Activated CD4-positive, alpha-beta T cell treated with anti-CD3 and anti-CD28 coated beads for 1 hour (primary cell): ENCODE measurements at places on chromosomes 3 and 15.

DNA sequence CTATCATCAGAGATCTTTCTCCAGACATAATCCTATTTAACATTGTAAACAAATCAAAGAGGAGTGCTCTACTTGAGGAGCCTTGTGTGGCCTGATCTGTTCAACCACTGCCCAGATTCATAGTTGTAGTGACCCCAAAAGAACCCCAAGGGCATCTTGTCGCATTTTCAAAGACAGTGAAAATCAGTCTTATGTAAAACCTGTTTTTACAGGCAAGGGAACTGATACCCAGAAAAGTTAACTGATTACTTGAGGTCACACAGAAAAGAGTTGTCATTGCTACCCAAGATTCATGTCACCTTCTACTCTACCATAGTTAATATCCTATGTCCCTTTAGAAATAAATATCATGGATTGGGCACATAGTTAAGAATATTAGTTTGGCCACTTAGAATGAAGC lies 40.5 kb upstream of the ARPP21 start:
- no peak for DNase-seq

GRCh38 chr15:63874616-63875015 lies 40.9 kb upstream of the HERC1 start:
- no peak for DNase-seq

DNA sequence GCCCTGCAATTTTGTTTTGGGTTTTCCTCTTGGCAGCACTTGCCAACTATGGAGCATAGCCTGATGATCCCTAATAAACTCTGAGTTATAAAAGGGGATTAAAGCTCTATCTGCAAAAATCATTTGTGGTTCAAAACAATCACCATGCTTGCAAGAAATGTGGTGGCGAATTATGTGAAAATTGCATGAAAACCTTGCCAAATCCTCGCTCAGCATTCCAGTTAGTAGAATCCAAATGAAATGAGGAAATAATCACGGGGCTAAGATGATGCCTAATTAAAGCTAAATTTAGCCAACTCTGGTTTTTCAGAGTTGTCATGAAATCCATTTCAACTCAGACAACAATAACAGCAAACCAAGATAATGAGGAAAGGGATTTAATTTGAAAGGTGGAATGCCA lies 73.0 kb upstream of the PROK2 start:
- DNase-seq: no peak

- DNase-seq: peak; percentile 85
These were observed at the start of gene NCKIPSD for GRCh38 chr3:48685603-48686511. Gene NCKIPSD (minus strand): TSS chr3:48685915. CDS start chr3:48685807, 108 bp downstream.

GRCh38 chr3:143147707-143148106 lies 28.1 kb downstream of the CHST2 start:
- no peak for DNase-seq

GRCh38 chr3:184078851-184079250 lies 18.0 kb upstream of the HTR3E start:
- no peak for DNase-seq

DNA sequence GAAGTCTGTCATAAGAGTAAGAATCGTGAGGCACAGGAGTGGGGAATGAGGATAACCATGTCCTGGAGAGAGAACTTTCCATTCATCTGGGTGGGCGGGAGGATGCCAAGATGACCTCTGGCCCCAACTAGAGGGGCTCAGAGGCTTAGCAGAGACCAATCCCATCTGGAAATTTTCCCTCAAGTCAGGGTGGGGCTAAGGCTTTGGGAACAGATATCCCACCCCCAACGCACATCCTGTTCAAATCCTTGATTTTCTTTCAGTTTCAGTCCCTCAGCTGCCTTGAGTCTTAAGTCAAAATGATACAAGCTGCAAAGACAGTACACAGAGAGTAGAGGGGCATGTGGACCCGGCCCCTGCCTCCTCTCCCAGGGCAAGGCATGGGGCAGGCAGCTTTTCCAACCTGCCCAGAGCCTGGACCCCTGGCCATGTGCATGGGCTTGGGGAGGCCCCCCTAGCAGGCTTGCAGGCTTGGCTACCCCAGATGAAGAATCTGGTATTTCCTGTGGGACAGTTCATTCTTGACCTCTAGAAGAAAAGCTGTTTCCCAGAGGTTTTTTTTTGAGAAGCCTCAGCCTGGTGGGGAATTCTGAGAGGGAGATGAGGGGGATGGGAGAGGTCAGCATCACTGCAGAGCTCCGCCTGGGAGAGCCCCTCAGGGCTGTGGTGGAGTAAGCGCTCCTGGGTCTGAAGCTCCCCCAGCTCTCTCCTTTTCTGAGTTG lies 109.7 kb upstream of the HACD2 start:
- DNase-seq: no peak

- no peak for DNase-seq
These were observed 478.0 kb upstream of the ATP11B start for GRCh38 chr3:182315313-182315712.

- no peak for DNase-seq
These were observed 346.7 kb upstream of the TGFBR2 start for GRCh38 chr3:30259730-30260129.

- DNase-seq: no peak
These were observed 26.1 kb upstream of the MGLL start for GRCh38 chr3:127848131-127849129.

GRCh38 chr3:30457081-30457480 lies 149.3 kb upstream of the TGFBR2 start:
- no peak for DNase-seq

DNA sequence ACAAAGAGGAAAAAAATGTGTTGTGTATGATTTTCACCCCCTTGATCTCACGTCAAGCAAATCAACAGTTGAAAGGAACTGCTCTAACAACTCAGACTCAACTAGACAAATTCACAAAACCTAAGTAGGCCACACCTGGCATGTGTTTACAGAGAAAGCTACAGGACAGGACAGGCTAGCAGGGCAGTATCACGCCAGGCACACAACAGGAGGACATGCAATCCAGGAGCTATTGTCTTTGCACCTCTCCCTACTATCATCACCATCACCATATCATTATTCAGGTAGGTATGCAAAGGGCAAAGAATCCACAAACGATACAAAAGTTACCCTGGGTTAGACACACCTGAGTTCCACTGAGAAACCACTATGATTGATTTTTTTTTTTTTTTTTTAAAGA lies 86.4 kb downstream of the TBL1XR1 start:
- DNase-seq: no peak

DNA sequence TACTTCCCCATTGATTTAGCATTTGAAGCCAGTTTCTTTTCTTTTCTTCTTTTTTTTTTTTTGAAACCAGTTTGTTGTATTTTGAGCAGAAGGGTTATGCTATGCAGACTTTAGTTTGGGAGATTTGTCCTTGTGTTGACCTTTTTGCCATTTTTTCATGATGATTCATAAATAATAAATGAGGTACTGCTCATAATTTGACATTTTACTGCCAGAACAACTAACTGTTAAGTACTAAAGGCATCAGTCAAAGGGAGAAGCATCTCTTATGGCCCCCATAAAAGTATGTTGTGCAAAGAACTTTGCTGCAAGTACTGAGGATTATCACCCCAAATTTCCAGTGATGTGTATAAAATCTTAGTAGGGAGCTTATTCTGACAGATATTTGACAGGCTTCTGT lies 1.7 kb upstream of the GPR87 start:
- no peak for DNase-seq

DNA sequence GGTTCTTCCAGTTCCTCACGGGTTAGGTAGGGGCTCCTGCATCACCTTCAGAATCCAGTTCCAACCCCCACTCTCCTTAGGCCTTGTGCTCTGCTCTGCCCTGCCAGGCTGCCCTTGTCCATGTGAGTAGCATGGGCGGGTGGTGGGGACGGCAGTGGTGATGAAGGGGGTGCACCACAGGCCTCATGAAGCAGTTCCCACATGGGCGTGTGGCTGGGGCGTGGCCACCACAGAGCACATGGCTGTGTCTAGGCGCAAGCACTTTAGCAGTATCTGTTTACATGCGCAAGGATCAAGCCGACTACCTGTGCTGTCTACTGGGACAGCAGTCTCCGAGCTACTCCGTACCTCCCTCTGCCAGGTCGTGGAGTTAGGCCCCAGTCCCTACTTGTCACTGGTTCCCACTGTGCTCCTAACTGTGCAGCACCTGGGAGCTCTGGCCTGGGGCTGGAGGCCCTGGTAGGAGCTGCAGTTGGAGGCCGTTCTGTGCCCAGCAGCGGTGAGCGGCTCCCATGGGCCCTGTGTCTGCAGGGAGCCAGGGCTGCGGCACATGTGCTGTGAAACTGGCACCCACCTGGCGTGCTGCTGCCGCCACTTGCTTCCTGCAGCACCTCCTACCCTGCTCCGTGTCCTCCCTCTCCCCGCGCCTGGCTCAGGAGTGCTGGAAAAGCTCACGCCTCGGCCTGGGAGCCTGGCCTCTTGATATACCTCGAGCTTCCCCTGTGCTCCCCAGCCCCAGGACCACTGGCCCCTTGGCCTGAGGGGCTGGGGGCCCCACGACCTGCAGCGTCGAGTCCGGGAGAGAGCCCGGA lies 53.5 kb downstream of the PLXNA1 start:
- DNase-seq: no peak

GRCh38 chr15:51302480-51302879 lies 35.9 kb downstream of the CYP19A1 start:
- no peak for DNase-seq

- DNase-seq: no peak
These were observed 25.3 kb downstream of the CCR9 start for GRCh38 chr3:45911511-45912226.

DNA sequence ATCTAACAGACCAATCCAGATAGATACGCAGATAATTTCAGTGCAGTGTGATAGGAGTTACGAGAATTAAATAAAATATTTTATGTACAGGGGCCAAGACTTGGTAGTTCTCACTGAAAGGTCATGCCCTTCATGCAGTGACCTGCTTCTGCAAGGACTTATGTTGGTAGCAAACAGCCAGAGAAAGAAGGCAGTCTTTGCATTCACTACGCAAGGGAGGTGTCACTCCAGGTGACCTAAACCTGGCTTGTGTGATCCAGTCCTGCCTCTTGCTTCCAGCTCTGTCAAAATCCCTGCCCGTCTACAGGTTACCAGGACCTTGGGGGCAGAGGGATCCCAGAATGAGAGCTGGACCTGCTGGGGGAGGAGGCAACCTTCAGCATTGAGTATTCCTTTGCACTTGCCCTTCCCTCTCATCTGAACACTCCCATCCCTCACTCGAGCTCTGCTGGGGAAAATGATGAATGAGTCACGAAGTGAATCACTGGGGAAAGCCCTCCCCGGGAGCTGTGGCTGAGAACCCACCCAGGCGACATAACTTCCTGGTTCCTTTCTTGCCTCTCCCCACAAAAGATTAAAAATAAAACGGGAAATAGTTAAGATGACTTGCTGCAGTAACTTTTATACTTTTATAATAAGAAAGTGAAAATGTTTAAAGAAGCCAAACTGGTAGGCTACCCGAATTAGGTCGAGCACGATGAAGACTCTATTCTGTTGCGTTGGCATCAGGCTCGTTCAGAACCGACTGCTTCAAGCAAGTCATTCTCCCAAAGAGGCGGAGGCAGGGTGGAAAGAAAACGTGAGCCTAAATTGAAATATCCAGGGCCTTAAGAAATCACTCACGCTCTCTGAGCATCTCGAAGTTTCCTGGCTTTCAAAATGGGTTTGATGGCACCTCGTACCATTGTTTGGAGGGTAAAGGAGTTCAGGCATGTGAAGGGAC lies 216.1 kb downstream of the SLCO3A1 start:
- DNase-seq: peak; percentile 26

DNA sequence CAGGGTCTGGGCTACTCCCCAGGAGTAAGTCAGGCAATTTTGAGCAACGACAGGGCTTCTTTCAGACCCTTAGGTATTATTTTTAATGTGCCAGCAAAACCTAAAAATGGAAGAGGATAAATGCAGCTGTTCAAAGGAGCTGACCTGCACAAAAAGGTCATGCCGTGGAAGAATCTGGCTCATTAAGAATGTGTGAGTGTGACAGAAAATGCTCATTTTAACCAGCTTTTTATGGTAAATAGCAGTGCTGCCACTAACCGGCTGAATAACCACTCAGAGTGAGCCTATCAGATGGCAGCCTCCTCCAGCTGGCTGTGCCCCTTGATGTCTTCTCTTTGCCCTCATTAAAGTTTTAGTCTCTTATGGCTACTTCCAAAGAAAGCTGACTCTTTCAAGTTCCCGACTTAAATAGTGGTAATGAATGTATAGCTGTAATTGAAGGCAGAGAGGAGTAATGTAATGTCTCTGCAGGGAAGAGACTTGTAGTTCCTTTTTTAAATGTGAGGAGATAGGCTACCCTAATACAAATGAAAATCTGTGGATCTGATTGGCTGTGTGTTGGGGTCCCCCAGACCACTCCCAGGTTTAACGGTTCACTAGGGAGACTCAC lies 9.5 kb upstream of the FSTL1 start:
- no peak for DNase-seq

- DNase-seq: no peak
These were observed 153.5 kb upstream of the GOLIM4 start for GRCh38 chr3:168249205-168249549.

GRCh38 chr3:152292366-152292765 lies 23.6 kb downstream of the MBNL1 start:
- DNase-seq: no peak

GRCh38 chr3:114830652-114831051 lies 316.4 kb downstream of the ZBTB20 start:
- no peak for DNase-seq

DNA sequence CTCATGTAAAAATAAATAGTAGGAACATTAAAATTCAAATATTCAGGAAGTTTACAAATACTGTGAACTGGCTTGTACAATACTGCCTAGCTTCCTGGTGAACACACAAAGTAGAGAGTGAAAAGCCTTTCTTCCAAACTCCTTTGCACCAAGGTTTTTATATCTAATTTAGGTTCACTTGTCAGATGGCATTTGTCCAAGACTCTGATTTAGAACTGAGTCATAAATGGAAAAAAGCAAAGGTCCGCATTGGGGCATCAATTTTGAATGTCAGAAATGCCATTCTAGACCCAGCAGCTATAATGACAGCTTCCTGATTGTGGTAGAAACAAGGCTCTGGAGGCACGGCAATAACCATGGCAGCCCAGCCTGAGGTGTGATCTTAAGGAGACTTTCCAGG lies 160.7 kb downstream of the PDE8A start:
- no peak for DNase-seq

DNA sequence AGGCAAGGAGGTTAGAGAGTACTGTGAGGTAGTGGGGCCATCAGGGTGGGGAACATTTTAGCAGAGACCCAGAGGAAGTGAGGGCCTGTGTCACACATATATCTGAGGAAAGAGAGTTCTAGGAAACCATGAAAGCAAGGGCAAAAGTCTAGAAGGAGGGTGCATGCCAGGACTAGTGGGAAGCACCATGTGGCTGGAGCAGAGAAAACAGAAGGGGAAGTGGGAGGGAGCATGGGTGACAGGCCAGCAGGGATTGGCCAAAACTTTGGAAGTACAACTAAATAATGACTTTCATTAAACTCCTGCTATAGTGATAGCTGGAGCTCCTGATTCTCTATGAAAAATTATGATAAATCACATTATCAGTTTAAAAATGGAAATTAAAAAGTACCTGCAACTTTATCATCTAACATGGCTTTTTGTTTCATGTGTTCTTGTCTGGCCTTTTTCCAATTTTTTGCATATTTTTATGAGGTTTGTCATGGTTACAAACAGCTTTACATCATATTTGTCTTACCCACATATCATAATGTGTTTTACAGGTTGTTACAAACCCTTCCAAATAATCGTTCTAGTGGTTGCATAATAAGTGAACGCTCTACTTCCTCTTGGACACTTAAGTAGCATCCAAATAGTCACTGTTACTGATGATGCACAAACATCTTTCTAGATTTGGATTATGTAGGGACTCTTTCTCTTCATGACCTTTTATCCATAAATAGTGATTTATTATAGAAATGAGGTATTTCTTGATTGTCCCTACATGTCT lies 168.3 kb downstream of the NEK10 start:
- DNase-seq: no peak

GRCh38 chr3:60633644-60634043 lies 617.6 kb downstream of the FHIT start:
- no peak for DNase-seq
